ENCODE measurements at places on chromosomes 7 and 10.

- no peak for DNase-seq
These were observed 3.4 kb upstream of the MNX1 start for GRCh38 chr7:157013602-157014549.

- DNase-seq, result no peak
These were observed 1.6 kb downstream of the WEE2 start for GRCh38 chr7:141709749-141710148.

DNA sequence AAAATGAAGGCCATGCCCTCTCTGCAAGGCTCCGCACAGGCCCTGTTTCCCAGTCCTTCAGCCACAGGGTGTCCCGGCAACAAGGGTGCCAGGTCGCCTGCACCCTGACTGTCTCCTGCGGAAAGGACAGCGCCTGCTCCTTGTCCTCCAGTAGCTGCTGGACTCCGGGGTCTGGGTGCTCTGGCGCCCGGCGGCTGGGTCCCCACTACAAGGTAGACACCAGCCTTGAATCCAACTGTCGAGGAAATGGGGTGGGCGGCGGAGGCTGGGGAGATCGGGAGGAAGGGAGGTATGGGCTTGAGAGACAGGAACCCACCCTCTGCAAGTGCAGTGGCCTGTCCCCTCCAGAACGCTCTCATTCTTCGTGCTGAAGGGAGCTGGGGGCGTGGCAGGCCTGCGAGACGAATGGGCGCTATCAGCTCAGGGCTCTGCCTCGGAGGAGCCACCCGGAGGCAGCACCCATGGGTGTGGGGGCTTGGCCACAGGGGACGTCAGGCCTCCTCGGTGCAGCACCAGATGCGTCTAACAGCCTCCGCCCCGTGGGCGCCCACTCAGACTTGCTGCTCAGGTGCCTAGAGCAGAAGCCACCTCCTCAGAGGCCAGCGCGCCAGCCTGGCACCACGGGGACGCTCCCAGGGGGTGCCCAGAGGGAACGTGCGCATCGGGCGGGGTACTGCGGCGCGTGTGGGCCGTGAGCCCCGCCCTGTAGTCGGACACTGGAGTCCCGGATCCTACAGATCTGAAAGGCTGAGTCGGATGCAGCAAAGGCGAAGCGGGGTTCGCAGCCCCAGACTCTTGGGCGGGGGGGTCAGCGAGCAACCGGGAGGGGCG, 15.6 kb downstream of the ADAM8 start:
- no peak for DNase-seq

- DNase-seq, result no peak
These were observed 106.6 kb upstream of the TNS3 start for GRCh38 chr7:47688311-47689100.

DNA sequence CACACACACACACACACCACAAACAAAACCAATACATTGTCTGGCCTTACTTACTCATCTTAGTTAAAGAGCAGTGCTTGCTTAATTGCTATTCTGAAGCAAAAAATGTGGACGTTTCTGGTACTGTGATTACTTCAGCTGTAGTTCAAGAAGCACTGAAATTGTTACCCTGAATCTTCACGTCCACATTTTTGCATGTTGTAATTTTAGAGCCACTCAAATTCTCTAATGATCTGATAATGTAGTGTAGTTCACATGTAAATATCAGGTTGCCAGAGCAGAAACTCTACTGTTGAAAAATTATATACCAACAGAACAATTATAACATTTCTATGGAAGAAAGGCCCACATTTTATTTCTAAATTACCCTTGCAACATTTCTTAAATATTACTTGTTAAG, 1451.1 kb downstream of the GATA3 start:
- no peak for DNase-seq

DNA sequence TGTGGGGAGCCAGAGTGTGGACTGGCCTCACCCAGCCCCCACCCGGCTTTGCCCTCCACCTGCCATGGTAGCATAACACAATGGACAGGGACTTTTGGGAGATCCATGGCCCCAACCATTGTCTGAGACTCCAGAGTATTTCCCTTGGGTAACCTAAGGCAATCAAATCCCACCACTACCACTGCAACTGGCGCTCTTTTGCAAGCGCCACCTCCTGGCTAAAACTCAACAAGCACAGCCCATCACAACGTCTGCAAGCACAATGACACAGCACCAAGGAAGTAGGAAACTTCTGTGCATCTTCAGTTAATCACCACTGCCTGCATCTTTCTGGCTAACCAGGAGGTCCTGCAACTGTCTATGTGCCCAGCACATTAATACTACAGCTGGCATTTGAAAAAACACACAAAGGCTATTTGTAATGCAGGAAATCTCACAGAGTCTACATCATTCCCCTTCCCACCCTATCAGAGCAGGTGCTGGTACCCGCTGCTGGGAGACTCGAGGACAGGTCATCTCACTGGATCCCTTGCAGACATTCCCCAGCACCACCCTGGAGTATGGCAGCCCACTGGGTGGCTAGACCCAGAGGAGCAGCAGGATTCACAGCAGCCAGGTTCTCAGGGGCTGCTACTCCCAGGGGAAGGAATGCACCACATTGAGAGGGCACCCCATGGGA, 27.7 kb downstream of the ANKRD26 start:
- no peak for DNase-seq

GRCh38 chr10:83184641-83185040, 954.7 kb upstream of the GHITM start:
- DNase-seq, result no peak

GRCh38 chr7:107309296-107309695, 140.5 kb downstream of the HBP1 start:
- no peak for DNase-seq

DNA sequence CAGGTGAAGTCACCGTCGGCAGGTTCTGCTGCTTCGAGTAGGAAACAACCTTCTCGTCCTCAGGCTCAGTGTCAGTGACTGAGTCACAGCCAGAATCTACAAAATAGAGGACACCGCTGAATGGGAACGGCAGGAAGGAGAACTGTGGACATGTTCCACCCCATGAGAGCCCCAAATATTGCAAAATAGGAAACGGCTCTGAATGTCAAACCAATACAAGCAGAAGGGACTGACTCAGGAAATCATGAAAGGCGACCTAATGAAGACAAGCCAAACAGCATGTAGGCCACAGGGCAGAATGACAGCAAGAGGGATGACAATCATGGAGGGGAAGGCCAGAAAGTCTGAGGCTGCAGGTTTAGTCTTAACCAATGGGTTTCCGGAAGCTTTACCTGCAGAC, 63.5 kb downstream of the PIK3AP1 start:
- no peak for DNase-seq

- DNase-seq, result no peak
These were observed 149.8 kb downstream of the DOCK4 start for GRCh38 chr7:112056409-112056808.

DNA sequence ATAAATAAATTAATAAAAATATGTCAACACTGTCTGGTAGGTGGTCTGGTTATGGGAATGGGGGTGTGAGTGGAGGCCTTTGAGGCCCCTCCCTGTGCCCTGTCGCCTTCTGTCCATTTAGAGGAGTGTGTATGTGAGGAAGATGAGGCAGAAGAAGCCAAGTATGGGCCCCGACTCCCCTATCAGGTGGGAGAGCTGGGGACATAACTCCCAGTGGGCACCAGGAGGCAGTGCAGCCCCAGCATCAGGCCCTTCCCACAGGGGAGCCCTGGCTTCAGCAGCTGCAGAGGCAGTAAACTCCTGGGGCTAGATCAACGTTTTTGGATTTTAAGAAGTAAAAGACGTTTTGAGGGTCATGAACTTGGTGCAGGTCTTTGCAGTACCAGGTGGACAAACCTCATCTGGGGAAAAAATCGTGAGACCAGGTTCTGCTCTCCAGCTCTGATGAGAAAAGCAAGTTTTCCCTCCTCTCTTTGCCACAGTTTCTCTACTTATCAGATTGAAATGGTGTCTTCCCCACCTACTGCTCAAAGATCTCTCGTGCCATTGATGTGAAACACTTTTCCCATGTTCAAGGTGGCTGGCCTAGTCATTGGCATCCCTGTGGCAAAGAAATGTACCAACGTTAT, 167.8 kb upstream of the EEPD1 start:
- DNase-seq, result no peak

- no peak for DNase-seq
These were observed 369.2 kb upstream of the AKR1E2 start for GRCh38 chr10:4456776-4457175.

- no peak for DNase-seq
These were observed 2.8 kb downstream of the TRAPPC14 start for GRCh38 chr7:100155553-100156317.

GRCh38 chr10:28125701-28126100, 126.8 kb upstream of the ODAD2 start:
- peak; percentile 50 for DNase-seq

- no peak for DNase-seq
These were observed 339.0 kb downstream of the GATA3 start for GRCh38 chr10:8393531-8393930.

- DNase-seq, result no peak
These were observed 350.4 kb downstream of the DNAJB6 start for GRCh38 chr7:157687158-157687557.

DNA sequence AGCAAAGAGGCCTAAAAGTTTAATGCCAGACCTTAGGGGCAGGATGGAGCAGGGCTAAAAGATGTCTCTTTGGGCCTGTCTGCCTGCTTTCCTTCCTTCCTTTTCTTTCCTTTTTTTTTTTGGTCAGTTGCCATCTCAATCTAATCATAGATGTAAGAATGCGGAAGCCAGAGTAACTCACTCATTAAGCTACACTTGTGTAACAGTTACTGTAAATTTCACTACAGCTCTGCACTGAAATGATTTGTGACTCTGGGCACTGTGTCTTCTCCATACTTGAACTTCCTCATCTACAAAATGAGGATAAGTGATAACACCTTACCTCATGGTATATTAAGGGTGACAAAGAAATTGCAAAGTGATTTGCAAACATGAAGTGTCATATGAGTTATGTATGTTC, 75.5 kb upstream of the AGK start:
- DNase-seq, result no peak

All from BJ (cell line).